ENCODE measurements at places on chromosomes 7 and 10.
A peak's percentile ranks its signal among the peaks of the same experiment; 100 is the strongest.

DNA sequence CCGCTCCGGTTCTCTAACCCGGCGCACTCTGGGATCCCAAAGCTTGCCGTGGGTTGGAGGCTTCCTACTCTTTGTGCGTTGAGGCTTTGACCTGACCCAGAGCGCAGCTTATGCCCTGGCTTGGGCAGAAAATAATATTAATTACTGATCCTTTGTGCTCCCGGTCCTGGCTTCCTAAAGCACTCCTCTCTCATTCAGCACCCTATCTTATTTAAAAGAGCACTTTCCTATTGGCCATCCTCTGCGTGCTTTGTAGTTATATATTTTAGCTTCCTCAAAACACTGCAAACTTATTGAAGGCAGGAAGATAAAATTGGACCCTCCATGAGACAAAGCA, 466.0 kb downstream of the XPNPEP1 start:
- DNase-seq, result no peak

DNA sequence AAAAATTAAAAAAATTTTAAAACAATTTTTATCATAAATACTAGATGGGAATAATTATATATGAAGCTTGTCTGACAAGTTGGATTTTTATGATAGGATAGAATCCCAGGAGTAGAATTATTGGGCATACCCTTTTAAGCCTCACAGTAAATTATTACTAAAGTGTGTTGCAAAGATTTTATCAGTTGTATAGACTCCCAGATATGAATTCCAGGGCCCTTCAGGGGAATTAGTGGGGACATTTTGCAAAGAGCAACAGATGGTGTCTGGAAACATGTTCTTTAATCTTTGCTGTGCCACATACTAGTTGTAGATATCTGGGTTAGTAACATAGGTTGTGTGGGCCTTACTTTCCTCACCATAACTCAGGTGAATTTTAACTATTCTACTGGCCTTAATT, 28.7 kb downstream of the ZEB1 start:
- DNase-seq, result no peak

GRCh38 chr7:152512706-152513105, 76.9 kb upstream of the KMT2C start:
- DNase-seq, result no peak

GRCh38 chr10:35434533-35434932, 98.2 kb downstream of the CCNY start:
- DNase-seq, result no peak

DNA sequence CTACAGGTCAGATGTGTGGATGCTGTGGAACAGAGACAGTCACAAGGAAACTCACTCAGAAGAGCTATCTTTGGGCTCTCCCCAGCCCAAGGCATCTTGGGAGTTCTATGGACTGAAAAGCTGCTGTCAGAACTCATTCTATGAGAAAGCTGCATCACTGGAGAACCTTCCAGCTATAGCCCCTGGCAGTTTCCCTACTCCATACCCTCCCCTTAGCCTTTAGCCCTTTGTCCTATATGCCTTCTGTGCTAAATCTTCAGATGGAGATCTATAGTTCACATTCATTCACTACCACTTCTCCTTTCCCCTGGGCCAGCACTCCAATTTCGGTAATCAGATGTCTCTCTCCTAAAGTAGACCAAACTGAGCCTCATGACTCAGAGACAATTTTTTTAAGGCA, 6.9 kb downstream of the WNT8B start:
- DNase-seq, result no peak

DNA sequence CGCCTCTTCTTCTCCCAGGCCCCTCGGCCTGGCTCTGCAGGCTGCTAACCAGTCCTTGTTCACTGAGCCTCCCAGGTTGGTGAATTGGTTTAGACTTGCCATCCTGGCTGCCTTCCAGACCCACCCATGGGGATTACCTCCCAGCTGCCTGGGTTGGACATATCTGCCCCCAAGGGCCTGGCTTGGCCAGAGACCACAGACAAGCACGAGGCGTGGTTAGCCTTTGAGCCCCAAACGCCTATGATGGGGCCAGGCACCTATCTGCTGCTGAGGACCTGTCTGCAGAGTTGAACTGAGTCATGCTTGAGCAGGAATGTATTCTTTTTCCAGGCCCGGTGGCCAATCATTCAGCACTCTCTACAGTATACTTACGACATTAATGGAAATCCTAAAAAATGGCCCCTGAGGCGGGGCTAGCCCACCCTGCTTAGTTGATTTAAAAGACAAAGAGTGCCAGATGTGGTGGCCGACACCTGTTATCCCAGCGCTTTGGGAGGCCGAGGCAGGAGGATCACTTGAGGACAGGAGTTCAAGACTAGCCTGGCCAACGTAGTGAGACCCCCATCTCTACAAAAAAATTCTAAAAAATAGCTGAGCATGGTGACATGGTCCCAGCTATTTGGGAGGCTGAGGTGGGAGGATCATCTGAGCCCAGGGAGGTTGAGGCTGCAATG, 361.5 kb downstream of the FRMD4A start:
- DNase-seq, result no peak

- no peak for DNase-seq
Observed at GRCh38 chr10:86391236-86391840, 24.7 kb upstream of the GRID1 start.

GRCh38 chr10:17128261-17128660, 1.4 kb downstream of the CUBN start:
- DNase-seq, result no peak

GRCh38 chr7:93719546-93719945, 145.0 kb upstream of the CALCR start:
- no peak for DNase-seq

GRCh38 chr7:415646-416525, 103.8 kb downstream of the PDGFA start:
- DNase-seq, result no peak

DNA sequence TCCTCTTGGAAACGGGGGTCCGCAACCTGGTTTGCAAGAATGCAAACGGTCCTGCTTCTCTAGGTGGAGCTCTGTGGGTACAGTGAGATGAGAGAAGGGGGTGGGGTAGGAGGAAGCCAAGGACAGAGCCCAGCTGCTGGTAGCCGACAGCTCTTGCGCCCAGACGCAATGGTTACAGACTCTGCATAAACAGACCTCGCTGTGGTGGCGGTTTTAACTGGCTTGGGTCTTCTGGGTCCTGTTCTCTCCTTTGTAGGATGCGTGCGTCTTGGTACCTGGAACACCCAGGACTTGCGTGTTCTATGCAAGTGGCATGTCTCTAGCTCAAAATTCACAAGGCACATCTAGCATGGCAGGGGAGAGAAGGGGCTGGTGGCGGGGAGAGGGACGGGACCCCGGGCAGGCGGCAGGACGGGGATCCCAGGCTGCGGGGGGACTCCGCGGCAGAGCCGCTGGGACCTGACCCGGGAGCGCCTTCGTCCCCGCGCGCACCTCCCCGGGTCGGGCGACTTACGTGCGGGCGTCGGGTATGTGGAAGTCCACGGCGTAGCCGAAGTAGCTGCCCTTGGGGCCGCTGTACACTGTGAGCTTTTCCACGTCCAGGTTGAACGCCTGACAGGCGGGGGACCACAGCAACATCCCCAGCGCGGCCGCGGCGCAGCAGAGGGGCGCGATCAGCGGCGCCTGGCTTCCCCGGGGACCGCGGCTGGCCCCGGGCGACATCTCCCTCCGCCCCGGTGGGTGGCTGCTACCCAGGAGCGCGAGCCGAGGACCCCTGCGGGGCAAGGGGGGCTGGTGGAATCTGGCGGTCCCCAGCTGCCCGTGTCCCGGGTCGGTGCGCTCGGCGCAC, 448 bp downstream of the ITGA8 start:
- DNase-seq, result no peak

GRCh38 chr7:24825381-24825794, 68.1 kb upstream of the GSDME start:
- peak; percentile 41 for DNase-seq

- DNase-seq, result no peak
Observed at GRCh38 chr7:31926991-31927584, 143.1 kb downstream of the PDE1C start.

GRCh38 chr7:139918480-139918879, 89.4 kb downstream of the TBXAS1 start:
- no peak for DNase-seq

DNA sequence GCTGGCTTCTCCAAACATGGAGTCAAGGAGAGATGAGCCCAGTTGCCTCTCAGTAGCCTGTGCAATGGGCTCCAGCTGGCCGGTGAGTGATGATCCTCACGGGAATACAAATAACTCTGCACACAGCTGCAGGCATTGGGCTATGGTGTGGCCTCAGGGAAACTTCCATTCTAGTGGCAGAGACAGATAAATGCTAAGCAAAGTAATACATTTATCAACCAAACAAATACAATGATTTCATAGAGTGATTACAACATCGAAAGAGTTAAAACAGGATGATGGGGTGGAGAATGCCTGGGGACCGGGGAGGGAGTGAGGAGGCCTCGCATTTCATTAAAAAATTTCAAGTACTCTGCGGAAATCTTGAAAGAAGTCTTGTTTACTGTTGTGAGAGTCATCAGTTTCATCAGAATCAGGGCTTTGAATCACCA, 15.0 kb upstream of the AKR1B1 start:
- no peak for DNase-seq

- DNase-seq, result no peak
Observed at GRCh38 chr7:144659211-144659610, 176.6 kb downstream of the TPK1 start.

DNA sequence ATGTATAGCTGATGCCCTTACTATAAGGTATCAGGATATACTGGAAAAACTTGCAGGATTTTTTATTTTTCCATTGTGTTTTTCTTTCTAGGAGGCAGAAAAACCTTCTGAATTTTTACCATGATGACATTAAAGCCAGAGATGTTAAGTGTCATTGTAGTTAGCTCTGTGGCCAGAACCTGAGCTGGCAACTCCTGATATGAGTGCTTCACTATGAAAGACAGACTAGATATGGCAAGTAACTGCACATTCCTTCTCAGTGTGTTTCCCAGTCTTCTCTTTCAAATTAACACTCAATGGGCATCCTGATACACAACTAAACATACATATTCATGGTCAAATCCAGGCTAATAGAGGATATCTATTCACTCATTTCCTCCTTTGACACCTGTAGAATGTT, 166.2 kb downstream of the CTTNBP2 start:
- no peak for DNase-seq

- DNase-seq, result no peak
Observed at GRCh38 chr7:7237201-7237977, 55.0 kb downstream of the C1GALT1 start.

DNA sequence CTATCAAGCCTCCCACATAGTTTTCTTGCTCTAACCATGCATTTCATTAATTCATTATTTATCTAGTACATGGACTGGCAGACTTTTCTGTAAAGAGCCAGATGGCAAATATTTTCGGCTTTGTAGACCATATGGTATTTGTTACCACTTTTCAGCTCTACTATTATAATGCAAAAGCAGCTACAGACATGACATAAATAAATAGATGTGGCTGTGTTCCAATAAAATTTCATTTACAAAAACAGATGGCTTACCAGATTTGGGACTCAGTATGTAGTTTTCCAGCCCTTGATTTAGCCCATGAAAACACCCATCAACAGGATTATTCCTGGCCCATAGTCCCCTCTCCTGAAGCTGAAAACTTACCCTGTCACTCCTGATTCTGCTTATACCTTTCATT, 32.1 kb downstream of the PLCE1 start:
- no peak for DNase-seq

DNA sequence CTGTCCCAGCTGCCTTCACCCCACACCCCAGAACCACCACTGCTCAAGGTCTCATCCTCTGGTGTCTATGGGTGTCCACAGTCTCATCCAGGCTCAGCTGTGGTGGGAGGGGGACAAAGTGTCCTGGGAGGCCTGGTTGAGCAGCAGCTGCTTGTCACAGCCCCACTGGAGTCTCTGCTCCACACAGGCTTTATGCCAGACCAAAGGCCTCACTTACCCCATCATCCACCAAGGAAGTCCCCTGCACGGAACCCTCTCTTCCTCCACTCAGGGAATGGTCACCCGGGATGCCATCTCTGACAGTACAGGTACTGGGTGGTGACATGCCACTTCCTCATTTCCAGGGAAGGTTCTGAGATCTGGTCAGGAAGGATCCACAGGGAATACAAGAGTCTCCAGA, 925.4 kb upstream of the ZNF722 start:
- DNase-seq, result no peak

GRCh38 chr7:6545398-6546126, 5.7 kb downstream of the GRID2IP start:
- no peak for DNase-seq

- DNase-seq, result peak; percentile 47
Observed at GRCh38 chr10:68897336-68897741, 3.8 kb upstream of the DDX50 start.

DNA sequence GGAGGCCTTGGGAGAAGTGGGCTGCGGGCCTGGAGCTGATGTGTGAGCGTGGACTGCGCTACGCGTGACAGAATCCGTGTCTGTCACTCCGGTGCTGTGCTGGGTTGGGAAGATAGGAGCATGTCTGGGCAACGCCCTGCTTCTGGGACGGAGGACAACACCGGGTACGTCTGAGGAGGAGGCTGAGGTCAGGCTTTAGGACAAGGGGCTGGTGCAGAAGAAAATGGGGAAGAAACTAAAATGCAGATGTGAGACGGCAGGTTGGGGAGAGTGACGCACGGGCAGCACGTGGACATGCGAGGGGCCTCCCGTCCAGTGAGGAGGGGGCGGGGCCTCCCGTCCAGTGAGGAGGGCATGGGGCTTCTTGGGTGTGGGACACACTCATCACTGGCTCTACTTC, 207.4 kb downstream of the DNAJB6 start:
- no peak for DNase-seq

- peak; percentile 63 for DNase-seq
Observed at GRCh38 chr10:80205477-80206276, at the start of gene ANXA11. Gene ANXA11, minus strand, starts transcription at chr10:80205537. Its CDS starts 32,676 bp downstream, at chr10:80172861.

DNA sequence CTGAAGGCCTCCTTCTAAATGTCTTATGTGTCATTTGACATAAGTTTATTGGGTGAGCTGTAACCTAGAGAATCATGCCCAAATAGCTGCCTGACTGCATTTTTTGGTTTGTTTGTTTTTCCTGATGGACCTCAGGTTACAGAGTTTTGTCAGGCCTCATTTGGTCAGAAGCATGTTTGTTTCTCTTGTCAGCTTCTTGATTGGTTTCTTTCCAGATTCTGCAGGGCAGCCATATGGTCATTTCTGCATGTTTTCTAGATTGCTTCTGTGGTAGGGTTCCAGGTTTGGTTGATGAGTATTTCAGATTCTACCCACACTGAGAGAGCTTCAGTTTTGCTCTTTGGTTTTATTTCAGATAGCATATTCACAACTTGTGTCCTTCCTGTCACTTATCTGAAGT, 28.0 kb downstream of the GLCCI1 start:
- DNase-seq, result no peak

- no peak for DNase-seq
Observed at GRCh38 chr7:132169730-132170129, 406.5 kb downstream of the PLXNA4 start.

GRCh38 chr7:155231241-155231800, 66.4 kb upstream of the INSIG1 start:
- DNase-seq, result no peak

GRCh38 chr10:79316671-79317431, 30.4 kb upstream of the PPIF start:
- DNase-seq, result no peak

DNA sequence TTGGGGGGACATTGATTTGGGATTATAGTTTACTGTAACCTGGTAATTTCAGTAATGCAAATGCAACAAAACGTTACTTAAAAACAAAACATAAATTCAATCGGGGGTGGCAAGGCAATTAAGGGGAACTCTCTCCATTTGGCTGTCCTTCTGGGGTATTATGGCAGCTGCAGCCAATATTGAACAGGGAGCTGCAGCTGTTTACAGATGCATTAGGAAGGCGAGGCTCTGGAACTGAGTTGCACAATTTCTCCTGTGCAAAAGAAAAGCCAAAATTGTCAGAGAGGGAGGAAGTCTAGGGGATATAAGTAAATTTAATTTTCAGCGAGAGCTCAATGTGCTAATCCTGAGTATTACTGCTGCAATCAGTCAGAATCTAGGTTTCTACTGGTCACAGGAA, 36.1 kb downstream of the NEUROD6 start:
- DNase-seq, result no peak

Measured in hematopoietic multipotent progenitor cell treated with erythropoietin and hydrocortisone succinate and interleukin-3 and kit ligand, for 17 days (in vitro differentiated cells).